Airway epithelial cell (primary cell): ENCODE measurements at places on chromosomes 4 and X. TPM values are rescaled to one million over a fixed set of nuclear protein-coding genes. Genes with fewer than 3 reads are reported as not detected.

The GAGE12J gene
- not detected in 2 replicates for total RNA-seq

The AMER1 gene
- 2.2 and 2.8 TPM in 2 replicates for total RNA-seq

The MAGEB10 gene
- not detected in 2 replicates for total RNA-seq

The LAS1L gene
- total RNA-seq = 41.7 and 43.2 TPM in 2 replicates

The RLIM gene
- 23.6 and 29.3 TPM in 2 replicates for total RNA-seq

The CCDC110 gene
- 0.05 and 0.07 TPM in 2 replicates for total RNA-seq

The EOLA1 gene
- total RNA-seq = 9.1 and 12.5 TPM in 2 replicates

The CXCL11 gene
- 0.07 TPM in 1 of 2 replicates, not detected in the other for total RNA-seq

The PGM2 gene
- 51.9 and 57.3 TPM in 2 replicates for total RNA-seq

The MAGIX gene
- 1.7 and 4.5 TPM in 2 replicates for total RNA-seq

The XAGE1B gene
- not detected in 2 replicates for total RNA-seq

The SHROOM3 gene
- total RNA-seq = 16.8 and 22.2 TPM in 2 replicates

The TRIM75 gene
- not detected in 2 replicates for total RNA-seq

The DDX53 gene
- total RNA-seq = not detected in 2 replicates

The HSFX1 gene
- total RNA-seq = 0.05 and 0.85 TPM in 2 replicates

The FAT4 gene
- 3.2 and 3.8 TPM in 2 replicates for total RNA-seq

The ADH1B gene
- not detected in 2 replicates for total RNA-seq

The PAGE1 gene
- total RNA-seq = not detected in 2 replicates

The UGT2B11 gene
- not detected in 2 replicates for total RNA-seq

The TMSB15B gene
- 6.6 and 13.5 TPM in 2 replicates for total RNA-seq

The ARSJ gene
- 20.2 and 24.3 TPM in 2 replicates for total RNA-seq

The SRPK3 gene
- total RNA-seq = 0.07 TPM in 1 of 2 replicates, not detected in the other

The NLRP2B gene
- total RNA-seq = not detected in 2 replicates

The DSPP gene
- total RNA-seq = not detected in 2 replicates

The ARR3 gene
- not detected in 2 replicates for total RNA-seq

The ALB gene
- total RNA-seq = 0.65 TPM in 1 of 2 replicates, not detected in the other

The CSAG1 gene
- not detected in 2 replicates for total RNA-seq

The SORBS2 gene
- total RNA-seq = 6.3 and 17.7 TPM in 2 replicates

The ZNF157 gene
- 0.14 TPM in 2 replicates for total RNA-seq

The PIGA gene
- 10.7 and 12.4 TPM in 2 replicates for total RNA-seq

The SPP1 gene
- not detected in 2 replicates for total RNA-seq

The PDLIM3 gene
- total RNA-seq = 0.07 and 0.56 TPM in 2 replicates

The IL2 gene
- not detected in 2 replicates for total RNA-seq

The CFI gene
- total RNA-seq = 0.21 TPM in 1 of 2 replicates, not detected in the other

The LRAT gene
- 1.3 and 1.4 TPM in 2 replicates for total RNA-seq

The HS3ST1 gene
- total RNA-seq = 1.7 and 10.1 TPM in 2 replicates

The MBNL3 gene
- 7.8 and 8.0 TPM in 2 replicates for total RNA-seq

The GLOD5 gene
- not detected in 2 replicates for total RNA-seq

The MGAT4D gene
- not detected in 2 replicates for total RNA-seq

The SLC26A1 gene
- not detected in 2 replicates for total RNA-seq

The ZNF630 gene
- 0.37 and 1.6 TPM in 2 replicates for total RNA-seq
